Prostate gland (tissue), 2 donors: ENCODE measurements at places on chromosomes 3 and 15.

GRCh38 chr3:70250492-70250891 lies 61.9 kb downstream of the MDFIC2 start:
- no peak for DNase-seq

- DNase-seq, result no peak
Measured at GRCh38 chr3:52551118-52551517, 14.7 kb downstream of the UQCC5 start.

- no peak for DNase-seq
Measured at GRCh38 chr15:73026511-73027054, 25.7 kb upstream of the NEO1 start.

- no peak for DNase-seq
Measured at GRCh38 chr15:56600380-56600779, 132.9 kb downstream of the ZNF280D start.

GRCh38 chr3:137796993-137797392 lies 32.9 kb downstream of the SOX14 start:
- DNase-seq, result no peak

DNA sequence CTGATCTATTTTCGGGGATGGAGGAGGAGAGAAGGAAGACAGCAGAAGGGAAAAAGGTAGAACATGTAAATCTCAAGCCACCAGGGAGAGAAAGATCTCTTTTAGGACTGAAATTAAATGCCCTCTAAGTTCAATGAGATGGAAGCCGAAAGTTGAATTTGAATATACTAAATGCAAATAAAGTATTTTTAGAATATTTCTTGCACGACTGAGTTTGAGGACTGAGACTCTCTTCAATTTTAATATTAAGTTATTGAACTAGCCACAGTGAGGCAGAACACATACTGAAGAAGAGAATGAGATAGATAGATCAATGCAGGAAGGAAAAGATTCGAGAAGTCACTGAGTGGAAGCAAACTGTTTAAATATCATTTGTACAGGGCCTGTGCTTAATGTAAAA lies 399.9 kb upstream of the CBLB start:
- DNase-seq, result no peak
